DMS53 (cell line): ENCODE measurements at places on chromosomes 4 and X.

GRCh38 chrX:53316111-53316859 lies 34.9 kb upstream of the IQSEC2 start:
- DNase-seq = no peak

GRCh38 chrX:13662355-13662791 lies 9.4 kb downstream of the TCEANC start:
- DNase-seq = no peak

GRCh38 chr4:19239565-19239964 lies 1012.1 kb upstream of the SLIT2 start:
- DNase-seq = no peak

DNA sequence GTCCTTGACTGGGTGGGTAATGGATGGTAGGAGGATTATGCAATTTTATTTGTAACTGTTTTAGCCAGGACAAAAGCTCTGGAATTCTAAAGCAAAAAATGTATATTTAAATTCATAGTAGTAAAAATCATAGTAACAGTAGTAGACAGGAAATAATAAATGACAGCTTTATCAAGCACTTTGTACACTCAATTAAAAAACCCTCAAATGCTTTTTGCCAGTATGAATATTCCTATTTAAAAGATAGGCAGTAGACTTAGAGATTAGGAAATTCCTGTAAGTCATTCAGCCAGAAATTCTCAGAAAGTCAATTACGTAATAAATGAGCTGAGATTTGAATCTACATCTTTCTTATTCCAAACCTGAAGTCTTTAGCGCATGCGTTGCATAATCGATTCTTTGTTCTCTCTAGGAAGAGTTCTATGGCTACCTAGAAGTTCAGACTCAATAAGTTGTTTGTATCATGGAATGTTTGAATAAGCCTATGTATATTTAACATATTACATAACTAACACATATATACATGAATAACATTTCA lies 2.5 kb downstream of the AADAT start:
- DNase-seq = no peak

DNA sequence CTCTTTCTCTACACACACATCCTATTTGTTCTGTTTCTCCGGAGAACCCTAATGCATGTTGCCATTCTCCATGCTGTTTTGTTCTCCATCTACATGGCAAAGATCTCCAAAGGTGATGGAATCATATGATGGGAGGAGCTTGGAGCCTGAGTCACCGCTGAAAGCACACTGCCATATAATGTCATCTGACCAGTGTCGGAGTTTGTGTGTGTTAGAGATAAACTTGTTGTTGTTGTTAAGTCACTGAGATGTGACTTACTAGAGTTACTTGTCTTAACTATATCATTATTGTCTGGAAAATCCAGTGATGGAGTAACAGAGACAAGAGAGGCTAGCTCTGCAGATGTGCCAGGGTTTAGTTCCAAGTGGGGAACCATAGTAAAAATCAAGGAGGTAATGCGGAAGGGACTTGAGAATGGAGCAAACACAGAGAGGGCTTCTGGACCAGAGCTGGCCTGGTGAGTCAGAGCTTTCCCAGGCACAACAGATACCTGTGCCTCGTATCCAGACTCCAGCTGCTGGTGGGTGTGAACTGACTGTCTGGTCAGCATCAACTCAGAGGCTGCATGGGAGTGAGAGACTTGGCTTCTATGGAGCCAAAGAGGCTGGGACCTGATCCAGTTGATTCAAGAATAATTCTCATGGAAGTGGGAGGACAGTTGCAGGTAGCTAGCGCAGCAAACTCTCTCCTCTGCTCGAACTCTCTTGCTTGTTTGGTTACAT lies 30.6 kb upstream of the CCKAR start:
- DNase-seq = no peak

DNA sequence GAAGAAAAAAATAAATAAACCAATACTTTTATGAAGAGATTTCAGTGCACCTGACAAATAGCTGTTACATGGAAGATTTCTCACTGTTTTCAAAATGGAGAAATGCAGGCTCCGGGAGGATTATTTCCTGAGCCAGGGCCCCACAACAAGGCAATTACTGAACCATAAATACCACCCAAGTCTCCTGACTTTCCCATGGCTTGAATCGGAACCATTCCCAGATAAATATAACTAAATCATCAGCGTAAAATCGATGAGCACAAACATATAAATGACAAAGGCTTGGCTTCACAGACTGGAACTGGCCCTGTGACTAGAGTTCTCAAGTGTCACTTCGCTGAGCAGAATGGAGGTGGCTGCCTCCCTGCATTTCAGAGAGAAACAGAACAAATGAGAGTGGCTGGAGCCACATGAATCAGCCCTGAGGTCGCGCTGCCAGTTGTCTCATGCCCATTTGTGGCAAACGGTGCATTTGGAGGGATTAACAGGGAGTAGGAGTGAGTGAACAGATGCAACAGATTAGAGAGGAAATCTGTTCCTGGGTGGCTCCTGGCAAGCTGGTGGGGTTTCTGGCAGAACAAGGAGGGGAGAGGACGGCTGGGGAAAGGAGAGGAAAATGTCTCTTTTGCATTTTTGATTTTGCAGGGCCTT lies 57.3 kb upstream of the STIM2 start:
- DNase-seq = no peak

GRCh38 chrX:31487951-31488350 lies 416.1 kb upstream of the FTHL17 start:
- DNase-seq = no peak

- no peak for DNase-seq
These were observed at the start of gene CAPN6 for GRCh38 chrX:111270339-111270738. TSS of gene CAPN6 (minus strand) at chrX:111270483. CDS start at chrX:111263936, 6,547 bp downstream.

GRCh38 chrX:11647138-11647537 lies 18.6 kb downstream of the ARHGAP6 start:
- no peak for DNase-seq

DNA sequence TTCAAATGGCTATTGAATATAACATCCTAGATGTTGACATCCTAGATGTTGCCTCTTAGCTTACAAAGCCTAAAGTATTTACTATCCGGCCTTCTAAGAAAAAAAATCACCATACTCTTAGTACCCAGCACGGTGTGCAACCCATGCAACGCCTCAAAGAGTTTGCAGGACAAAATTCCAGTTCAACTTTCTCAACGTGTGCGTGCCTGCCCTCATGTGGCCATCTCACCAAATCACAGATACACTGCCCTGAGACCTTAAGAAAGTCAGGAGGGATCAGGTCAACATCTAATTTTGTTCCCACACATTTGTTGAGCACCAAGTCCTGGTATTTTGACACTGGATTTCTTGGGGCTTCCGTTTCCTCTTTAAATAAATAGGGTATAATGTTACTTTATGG lies 68.3 kb downstream of the CRMP1 start:
- peak; percentile 73 for DNase-seq

GRCh38 chr4:3407171-3407771 lies 34.5 kb upstream of the HGFAC start:
- no peak for DNase-seq

DNA sequence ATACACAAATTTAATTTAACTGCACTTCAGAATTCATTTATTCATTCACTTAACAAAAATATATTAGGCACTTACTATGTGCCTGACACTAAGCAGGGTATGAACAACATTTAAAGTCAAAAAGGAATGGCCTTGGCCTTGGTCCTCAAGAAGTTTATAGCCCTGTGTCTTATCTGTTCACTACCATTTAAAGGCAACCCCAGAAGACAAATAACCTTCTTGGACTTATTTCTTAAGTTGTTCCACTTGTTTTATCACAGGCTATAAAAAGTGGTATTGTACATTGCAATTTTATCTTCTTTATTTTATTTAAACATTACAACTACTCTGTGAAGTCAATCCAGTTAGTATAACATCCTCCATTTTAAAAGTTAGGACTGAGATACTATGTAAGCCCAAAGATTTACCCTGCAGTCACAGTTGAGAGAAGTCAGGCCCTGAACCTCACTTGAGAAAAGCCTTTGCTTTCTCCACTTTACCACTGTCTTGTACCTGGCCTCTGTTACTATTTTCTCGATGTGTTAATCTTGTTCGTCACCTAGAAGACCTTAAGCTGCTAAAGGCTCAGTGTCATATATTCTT lies 305.6 kb upstream of the DIPK2B start:
- peak; percentile 12 for DNase-seq

GRCh38 chr4:33072298-33073089 lies 2352.3 kb downstream of the PCDH7 start:
- DNase-seq = no peak

- no peak for DNase-seq
These were observed 37.9 kb upstream of the PITX2 start for GRCh38 chr4:110660755-110661154.
